NCI-H1436 treated with DMSO at 0.1 percent for 48 hours (cell line): ENCODE measurements at places on chromosomes 16 and 17.

DNA sequence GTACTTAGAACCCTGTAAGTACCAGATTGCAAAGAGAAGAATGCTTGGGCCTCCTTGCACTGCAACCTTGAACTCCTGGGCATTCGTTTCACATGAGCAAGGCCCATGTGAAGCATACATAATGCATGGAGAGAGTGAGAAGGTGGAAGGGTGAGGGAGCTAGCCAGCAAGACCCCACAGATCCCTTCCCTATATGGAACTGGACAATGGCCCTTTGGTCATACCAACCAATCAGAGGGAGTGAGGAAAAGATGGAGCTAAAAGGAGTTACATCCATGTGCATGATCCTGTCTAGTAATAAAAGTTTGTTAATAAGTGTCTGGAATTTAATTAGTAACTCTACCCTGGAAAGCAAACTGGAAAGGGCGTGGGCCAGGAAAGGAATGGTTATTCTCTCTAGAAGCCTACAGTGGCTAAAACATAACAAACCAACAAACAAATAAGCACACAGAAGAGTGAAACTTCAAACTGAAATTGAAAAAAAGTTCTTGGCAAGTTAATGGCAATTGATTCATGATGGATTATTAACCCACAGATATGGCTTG lies 29.6 kb downstream of the DNAH3 start:
- DNase-seq: no peak

- DNase-seq: no peak
Observed at GRCh38 chr16:49343291-49343690, 30.3 kb upstream of the C16orf78 start.

DNA sequence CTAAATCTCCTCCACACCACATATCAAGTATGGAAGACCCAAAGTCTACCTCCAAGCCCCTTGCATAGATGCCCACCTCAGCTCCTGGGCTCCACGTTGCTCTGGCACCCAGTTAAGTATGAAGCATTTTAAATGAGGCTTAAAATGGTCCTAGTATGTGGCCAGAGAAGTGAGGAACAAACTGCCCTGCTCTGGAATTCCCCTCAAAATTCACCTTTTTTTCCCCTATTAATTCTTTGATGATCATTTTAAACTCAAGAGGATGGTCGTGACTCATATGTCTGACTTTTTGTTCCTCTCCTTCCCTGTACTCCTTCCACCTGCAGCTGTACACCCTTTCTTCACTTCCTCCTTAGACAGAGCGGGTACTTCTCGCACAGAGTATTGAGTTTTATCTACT lies 234.5 kb upstream of the MYOCD start:
- DNase-seq: no peak

- no peak for DNase-seq
Observed at GRCh38 chr17:1947229-1947742, 77.8 kb downstream of the RTN4RL1 start.

DNA sequence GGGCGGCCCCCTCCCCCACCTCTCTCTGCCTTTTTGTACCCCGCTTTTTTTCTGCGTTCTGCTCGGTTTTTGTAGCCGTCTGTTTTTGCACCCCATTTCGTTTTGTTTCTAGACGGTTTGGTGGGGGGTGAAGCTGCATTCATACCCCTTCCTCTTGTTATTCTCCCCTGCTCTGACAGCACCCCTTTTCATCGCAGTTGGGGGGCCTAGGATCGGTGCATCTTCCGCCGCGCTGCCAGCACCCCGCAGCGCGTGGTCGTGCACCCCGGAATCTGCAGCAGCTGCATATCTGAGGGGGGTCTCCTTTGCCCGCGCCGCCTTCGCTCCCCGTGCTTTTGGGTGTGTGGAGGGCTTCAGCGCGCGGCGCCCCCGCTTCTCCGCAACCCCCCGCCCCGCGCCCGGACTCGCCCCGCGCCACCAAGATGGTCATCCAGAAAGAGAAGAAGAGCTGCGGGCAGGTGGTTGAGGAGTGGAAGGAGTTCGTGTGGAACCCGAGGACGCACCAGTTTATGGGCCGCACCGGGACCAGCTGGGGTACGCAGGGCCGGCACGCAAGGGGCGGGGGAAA lies 455 bp downstream of the ATP1B2 start:
- DNase-seq: no peak

- DNase-seq: no peak
Observed at GRCh38 chr16:54657058-54657708, 273.5 kb upstream of the IRX5 start.

GRCh38 chr17:17768424-17769088 lies 68.2 kb downstream of the SREBF1 start:
- DNase-seq: no peak

DNA sequence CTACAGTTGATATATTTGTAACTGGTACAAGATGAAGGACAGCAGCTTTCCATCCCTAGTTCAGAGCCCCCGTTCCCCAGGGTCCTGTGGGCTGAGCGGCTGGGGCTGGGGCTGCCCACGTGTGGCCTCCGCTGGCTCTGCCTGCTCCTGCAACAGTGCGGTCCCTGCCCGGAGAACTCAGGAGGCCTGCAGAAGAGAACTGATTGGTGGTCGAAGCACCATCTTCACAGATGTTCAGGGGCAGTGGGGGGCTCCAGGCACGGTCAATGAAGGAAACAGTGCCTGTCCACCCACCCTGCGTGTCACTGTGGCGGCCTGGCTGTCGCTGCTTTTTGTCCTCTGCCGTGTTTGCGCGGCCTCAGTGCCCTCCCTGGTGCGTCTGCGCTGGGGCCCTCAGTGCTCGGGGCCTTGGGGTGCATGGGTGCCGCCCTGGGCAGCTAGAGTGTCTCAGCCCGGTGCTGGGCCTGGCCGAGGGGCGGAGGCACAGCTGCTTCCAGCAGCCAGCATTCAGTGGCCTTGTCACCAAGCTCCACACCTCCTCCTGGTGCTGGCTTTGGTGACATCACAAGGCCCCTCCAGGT lies 4.2 kb upstream of the NUDT16L1 start:
- no peak for DNase-seq

- no peak for DNase-seq
Observed at GRCh38 chr17:74832421-74832820, 27.3 kb downstream of the GRIN2C start.

DNA sequence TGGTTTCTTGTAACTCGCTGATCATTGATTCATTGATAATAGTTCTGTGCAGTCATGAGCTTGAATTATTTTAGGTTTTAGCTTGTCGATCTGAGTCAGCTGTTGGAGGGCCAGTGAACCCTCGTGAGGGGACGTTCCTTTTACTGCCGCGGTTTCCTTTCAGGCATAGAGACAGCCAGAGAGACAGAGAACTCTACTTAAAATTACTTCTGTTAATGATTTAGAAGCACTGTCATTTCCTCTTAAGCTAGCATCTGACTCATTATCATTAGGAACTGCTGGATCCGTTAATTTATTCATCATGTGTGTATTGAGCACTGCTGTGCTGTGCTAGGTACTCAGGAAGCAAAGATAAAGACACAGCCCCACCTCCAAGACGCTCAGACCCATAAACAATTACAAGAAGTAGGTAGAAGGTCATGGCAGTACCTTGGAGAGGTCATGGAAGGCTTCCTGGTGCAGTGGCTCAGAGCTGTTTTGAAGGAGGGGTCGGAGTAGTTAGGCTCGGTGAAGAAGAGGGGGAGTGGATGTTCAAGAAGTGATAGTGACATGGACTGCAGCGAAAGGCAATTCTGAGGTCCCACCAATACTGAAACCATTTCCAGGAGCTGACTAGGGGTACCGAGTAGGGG lies 3.3 kb downstream of the PGS1 start:
- DNase-seq: no peak

DNA sequence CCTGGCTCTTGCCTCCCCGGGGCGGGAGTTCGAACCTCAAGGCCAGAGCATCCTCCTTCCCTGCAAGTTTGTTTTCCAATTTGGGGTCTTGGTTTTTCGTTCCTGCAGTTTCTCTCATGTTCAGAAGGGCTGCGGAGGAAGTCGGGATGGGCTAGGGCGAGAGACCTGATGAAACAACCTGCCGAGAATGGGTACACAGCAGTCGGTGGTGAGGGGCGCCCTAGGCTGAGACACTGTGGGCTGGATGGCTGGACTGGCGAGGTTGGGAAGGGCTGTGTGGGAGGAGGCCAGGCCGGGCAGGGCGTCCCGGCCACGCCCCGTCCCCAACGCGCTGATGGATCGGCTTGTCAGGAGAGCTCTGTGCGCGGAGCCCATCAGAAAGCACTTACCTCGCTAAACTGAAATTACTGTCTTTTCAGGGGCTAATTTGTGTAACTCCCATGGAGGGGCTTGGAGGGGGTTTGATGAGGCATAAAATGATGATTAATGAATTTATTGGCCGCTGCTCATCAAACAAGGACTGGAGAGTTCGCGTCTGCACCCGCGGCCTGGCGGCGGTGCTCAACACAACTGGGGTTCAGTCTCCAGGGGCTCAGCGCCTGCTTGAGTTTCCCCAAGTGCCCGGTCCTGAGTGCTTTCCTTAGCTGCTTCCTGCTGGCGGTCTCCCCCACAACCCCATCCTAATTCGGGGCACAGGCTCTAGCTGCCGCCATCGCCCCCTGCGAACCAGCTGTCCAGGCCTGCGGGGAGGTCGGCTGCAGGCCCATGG lies 9.0 kb downstream of the IRX5 start:
- no peak for DNase-seq

- DNase-seq: no peak
Observed at GRCh38 chr17:43927060-43927864, 15.0 kb downstream of the PPY start.

- no peak for DNase-seq
Observed at GRCh38 chr17:39264119-39264518, 38.4 kb upstream of the STAC2 start.

- no peak for DNase-seq
Observed at GRCh38 chr16:5903153-5903552, 805.6 kb upstream of the EEF2KMT start.

- DNase-seq: no peak
Observed at GRCh38 chr16:8583199-8583598, 7.1 kb downstream of the TMEM114 start.

DNA sequence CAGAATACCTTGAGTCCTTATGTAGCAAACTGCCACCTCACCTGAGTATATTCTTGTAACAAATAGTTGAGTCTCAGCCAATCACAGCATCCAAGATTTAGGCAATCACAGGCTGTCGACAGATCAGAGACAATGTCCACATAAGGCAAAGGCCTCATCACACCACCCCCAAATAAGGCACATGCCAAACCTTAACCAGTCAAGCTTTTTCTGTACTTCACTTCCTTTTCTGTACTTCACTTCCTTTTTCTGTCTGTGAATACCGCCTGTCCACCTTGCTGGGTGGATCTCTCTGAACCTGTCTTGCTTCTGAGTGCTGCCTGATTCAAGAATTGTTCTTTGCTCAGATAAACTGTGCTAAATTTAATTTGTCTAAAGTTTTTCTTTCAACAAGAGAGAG lies 210.4 kb upstream of the N4BP1 start:
- DNase-seq: no peak
